A549 treated with Mapracorat at 1 μM for 4 hours (cell line): ENCODE measurements at places on chromosomes 2 and 18. TPM values are rescaled to one million over a fixed set of nuclear protein-coding genes. Genes with fewer than 3 reads are reported as not detected.

The FBXO36 gene
- total RNA-seq: 0.83 to 1.7 TPM (median 1.4 TPM) in 5 replicates

The SFTPB gene
- total RNA-seq: 0.05 to 0.53 TPM (median 0.09 TPM) in 5 replicates

The ALPI gene
- not detected in 5 replicates for total RNA-seq

The MMADHC gene
- 78.0 to 103 TPM (median 82.8 TPM) in 5 replicates for total RNA-seq

The TNFAIP6 gene
- total RNA-seq: 0.68 to 1.5 TPM (median 0.78 TPM) in 5 replicates

The HOXD1 gene
- total RNA-seq: 0.06 to 0.19 TPM (median 0.17 TPM) in 5 replicates

The EPAS1 gene
- total RNA-seq: 94.4 to 114 TPM (median 110 TPM) in 5 replicates

The SAG gene
- total RNA-seq: not detected in 5 replicates
